Pericardium fibroblast (primary cell): ENCODE measurements at places on chromosomes 11 and 22. TPM values are rescaled to one million over a fixed set of nuclear protein-coding genes. Genes with fewer than 3 reads are reported as not detected.

Gene ARHGAP8
- total RNA-seq, result 0.26 TPM in 1 of 2 replicates, not detected in the other

Gene CD3G
- total RNA-seq, result not detected in 2 replicates

Gene ABTB2
- total RNA-seq, result 3.3 and 4.9 TPM in 2 replicates

Gene ACTN3
- total RNA-seq, result under 0.01 and 0.26 TPM in 2 replicates

Gene CCDC116
- total RNA-seq, result not detected in 2 replicates

Gene ATXN10
- 89.5 and 103 TPM in 2 replicates for total RNA-seq

Gene BIRC3
- under 0.01 and 0.12 TPM in 2 replicates for total RNA-seq

Gene MAJIN
- total RNA-seq, result not detected in 2 replicates
